Activated T-helper 17 cell treated with anti-CD3 and anti-CD28 coated beads, Interleukin-2, amount 50 U/mL, for 72 hours (primary cell): ENCODE measurements at places on chromosomes 16 and 17. TPM values are rescaled to one million over a fixed set of nuclear protein-coding genes. Genes with fewer than 3 reads are reported as not detected.

- H3K4me1 ChIP-seq, result no peaks in the 10 kb centered on the region
- no peak overlapping the region for H3K27ac ChIP-seq
- no peak for ATAC-seq
- H3K4me3 ChIP-seq, result no peak overlapping the region
Observed at GRCh38 chr17:70049801-70050591, 25.0 kb upstream of the KCNJ16 start.

DNA sequence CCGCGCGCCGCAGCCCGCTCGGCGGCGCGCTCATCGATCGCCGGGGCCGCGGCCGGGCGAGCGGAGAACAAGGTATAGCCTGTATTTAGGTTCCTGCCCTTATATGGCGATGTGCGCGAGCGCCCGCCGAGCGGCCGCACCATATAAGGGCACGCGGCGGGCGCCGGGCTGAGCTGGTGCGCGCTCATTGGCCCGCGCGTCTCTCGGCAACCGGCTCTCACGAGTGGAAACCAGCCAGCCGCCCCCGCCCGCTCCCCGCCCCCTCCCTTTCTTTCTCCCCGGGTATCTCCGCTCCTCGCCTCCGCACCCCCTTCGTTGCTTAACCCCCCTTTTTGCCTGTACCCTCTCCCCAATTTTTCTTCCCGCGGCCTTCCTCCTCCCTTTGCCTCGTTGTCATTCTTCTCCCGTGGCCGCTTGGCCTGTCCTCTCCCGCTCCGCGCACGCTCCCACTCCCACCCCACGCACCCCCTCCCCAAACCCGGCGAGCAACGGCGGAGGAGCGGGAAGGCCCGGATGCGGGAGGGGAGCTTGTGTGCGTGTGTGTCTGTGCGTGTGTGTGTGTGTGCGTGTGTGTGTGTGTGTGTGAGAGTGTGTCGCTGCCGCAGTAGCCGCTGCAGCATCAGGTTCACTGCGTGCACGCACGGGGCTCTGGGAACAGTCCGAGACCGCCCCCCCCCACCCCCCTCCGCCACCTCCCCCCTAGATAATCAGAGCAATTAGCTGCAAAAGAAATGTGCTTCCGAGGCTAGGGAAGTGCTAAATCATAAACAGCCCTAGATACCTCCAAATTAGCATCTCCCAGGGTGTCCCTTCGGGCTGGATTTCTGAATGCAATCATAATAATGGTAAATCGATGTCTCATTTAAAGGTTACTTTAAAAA lies 13.5 kb upstream of the CBX8 start:
- H3K27ac ChIP-seq, result no peak overlapping the region
- H3K36me3 ChIP-seq, result peaks cover 6% of the 10 kb centered on the region
- H3K4me1 ChIP-seq, result peaks cover 14% of the 10 kb centered on the region
- peaks cover 49% of the 10 kb centered on the region for H3K27me3 ChIP-seq
- H3K4me3 ChIP-seq, result peak overlapping the region; percentile 33
- ATAC-seq, result peak; percentile 96

DNA sequence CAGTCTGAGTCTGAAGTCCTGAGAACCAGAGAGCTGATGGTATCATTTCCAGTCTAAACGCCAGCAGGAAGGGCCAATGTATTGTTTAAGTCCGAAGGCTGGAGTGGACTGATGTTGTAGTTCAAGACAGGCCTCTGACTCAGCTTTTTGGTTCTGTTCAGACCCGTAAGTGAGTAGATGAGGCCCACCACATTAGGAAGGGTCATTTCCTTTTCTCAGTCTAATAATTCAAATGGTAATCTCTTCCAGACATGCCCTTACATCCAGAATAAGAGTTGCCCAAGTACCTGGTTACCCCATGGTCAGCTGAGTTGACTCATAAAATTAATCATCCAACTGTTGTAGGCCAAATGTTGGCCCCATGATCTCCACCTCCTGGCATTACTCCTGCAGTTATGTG lies 442.6 kb upstream of the HSBP1 start:
- H3K27me3 ChIP-seq, result peaks cover 14% of the 10 kb centered on the region
- no peaks in the 10 kb centered on the region for H3K36me3 ChIP-seq
- H3K27ac ChIP-seq, result no peak overlapping the region
- H3K4me1 ChIP-seq, result no peaks in the 10 kb centered on the region
- no peak overlapping the region for H3K4me3 ChIP-seq

GRCh38 chr17:67244431-67245072 lies 444 bp downstream of the HELZ start:
- H3K27ac ChIP-seq, result peak overlapping the region; percentile 95
- peak overlapping the region; percentile 80 for H3K4me3 ChIP-seq
- H3K27me3 ChIP-seq, result no peaks in the 10 kb centered on the region
- peaks cover 48% of the 10 kb centered on the region for H3K36me3 ChIP-seq
- H3K4me1 ChIP-seq, result peaks cover 50% of the 10 kb centered on the region

- H3K36me3 ChIP-seq, result no peaks in the 10 kb centered on the region
- H3K27ac ChIP-seq, result no peak overlapping the region
- H3K27me3 ChIP-seq, result no peaks in the 10 kb centered on the region
Observed at GRCh38 chr17:52546493-52546892, 388.0 kb upstream of the CA10 start.

DNA sequence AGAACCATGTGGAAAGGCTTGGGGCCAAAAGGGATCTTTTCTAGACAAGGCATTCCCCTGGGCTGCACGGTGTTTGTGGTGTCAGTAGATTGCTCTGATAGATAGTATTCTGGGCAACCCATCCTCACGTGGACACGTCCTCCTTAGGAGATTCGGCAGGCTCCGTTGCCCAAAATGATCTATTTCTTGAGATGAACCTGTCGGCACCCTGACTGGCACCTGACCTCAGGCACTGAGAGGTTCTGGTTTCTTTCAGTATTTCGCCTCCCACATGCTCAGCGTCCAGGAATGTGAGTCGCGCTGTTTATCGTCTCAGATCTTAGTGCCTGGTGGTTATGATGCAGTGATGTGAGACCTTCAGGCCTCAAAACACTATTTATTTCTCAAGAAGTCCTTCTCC lies 89.7 kb downstream of the MARCHF10 start:
- no peaks in the 10 kb centered on the region for H3K36me3 ChIP-seq
- peak; percentile 93 for ATAC-seq
- peaks cover 10% of the 10 kb centered on the region for H3K27me3 ChIP-seq
- no peak overlapping the region for H3K4me3 ChIP-seq
- no peak overlapping the region for H3K27ac ChIP-seq

Gene PERCC1
- total RNA-seq, result not detected

Gene RHBDL3
- 0.13 TPM for total RNA-seq

Gene FNDC8
- not detected for total RNA-seq

Gene DOC2A
- 0.19 TPM for total RNA-seq

Gene MRC2
- total RNA-seq, result 21.0 TPM

Gene TMC8
- total RNA-seq, result 126 TPM
